NCI-H446 treated with DMSO at 0.1 percent for 48 hours (cell line): ENCODE measurements at places on chromosomes 7 and 10.

- no peak for DNase-seq
Measured at GRCh38 chr10:8584666-8585065, 530.2 kb downstream of the GATA3 start.

DNA sequence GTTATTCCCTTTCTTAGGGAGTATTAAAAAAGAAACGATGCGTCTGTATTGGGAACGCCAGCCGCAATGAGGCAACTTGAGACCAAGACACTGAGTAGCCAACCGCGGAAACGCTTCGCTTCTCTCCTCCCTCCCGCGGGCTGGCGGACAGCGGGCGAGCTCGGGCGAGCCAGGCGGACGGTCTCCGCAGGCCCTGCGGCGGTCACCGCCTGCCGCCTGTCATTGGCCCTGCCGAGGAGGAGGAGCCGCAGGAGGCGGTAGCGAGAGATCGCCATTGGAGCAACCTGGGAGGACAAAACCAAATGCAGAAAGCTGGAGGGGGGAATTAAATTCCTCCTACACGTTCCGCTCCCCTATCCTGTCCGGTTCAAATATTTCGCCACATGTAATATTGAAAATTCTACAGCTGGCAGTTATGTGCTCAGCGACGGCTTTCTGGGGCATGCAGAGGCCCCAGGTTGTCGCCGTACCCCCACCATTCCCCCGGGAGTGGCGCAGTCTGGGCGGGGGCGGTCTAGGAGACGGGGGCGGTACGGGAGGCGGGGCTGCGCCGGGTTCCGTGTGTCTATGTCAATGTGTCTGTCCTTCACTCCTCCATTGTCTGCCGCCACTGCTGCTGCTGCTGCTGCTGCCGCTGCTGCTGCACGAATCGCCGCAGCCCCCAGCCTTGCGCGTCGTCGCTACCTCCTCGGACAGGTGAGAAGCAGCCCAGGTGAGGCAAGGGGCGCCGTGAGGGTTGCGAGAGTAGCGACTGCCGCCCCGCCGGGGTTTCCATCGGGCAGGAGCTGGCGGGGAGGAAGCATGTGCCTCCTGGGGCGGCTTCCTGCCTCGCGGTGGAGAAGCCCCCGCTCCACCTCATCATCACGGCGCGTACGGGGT, at the start of the genes ANKMY2 and BZW2:
ANKMY2 (minus strand) TSS at position 162 of the 879 bp plus-strand sequence. CDS start 181 bp downstream, outside the sequence.
BZW2 (plus strand) TSS at position 589 of the 879 bp plus-strand sequence. CDS start 19,263 bp downstream, outside the sequence.
- peak; percentile 91 for DNase-seq

GRCh38 chr7:28739826-28740225, 218.3 kb downstream of the TRIL start:
- no peak for DNase-seq

- no peak for DNase-seq
Measured at GRCh38 chr10:75532253-75532924, 101.0 kb downstream of the LRMDA start.

GRCh38 chr7:81519886-81520285, 250.0 kb downstream of the HGF start:
- peak; percentile 95 for DNase-seq

GRCh38 chr7:41107938-41108448, 594.9 kb downstream of the INHBA start:
- no peak for DNase-seq

- no peak for DNase-seq
Measured at GRCh38 chr10:101881036-101881774, 37.6 kb upstream of the KCNIP2 start.

- DNase-seq, result no peak
Measured at GRCh38 chr7:28354601-28355402, 57.5 kb upstream of the CREB5 start.

DNA sequence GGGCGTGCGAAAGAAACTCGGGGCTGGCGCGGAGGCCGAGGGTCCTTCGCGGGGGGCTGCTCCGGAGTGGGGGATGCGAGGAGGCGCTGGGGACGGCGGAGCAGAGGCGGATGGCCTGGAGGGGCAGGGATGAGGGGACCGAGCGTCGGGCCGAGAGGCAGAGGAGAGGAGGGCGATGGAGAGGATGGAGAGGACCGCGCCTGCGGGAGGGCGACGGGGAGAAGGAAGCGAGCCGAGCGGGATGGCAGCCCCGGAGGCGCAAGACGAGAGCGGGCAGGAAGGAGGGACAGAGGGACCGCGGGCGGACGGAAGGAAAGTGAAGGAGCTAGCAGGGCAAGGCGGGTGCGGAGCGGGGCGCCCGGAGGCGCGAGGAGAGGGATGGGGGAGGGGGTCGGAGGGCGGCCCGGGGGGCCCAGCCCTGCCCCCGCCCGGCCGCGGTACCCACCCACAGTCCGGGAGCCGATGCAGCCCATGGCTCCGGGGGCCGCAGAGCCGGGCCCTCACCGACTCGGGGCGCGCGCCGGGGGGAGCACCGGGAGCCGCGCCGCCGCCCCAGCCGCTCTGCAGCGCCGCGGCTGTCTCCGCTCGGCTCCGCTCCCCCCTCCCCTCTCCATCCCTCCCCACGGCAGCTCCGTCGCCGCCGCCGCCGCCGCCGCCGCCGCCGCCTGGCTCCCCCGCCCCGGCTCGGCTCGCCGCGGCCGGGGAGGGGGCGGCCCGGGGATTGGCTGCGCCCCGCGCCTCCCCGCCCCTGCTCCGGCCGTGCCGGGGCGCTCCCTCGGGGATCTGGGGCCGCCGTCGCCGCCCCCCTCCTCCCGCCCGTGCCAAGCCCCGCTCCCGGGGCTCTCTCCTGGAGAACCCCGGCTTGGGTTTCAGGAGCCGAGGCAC, at the start of gene FAM131B:
FAM131B (minus strand) TSS at position 583 of the 885 bp plus-strand sequence; CDS start at position 473, 110 bp downstream.
- no peak for DNase-seq

DNA sequence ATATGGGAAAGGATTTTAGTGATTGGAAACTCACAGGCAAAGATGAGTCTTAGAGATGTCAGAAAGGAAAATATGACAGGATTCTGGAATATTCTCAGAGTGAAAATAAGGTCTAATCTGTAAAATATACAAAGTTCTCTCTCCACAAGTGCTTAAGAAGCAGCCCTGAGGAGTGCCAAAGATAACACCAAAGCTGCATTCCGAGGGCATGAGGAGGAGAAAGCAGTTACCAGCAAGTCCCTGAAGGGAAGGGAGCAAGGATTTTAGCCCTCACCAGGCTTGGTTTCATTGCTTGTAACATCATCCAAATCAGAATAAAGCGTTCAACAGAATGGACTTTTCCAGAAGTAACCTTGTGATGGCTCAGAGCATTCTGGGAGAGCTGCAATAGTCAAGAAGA, 31.4 kb upstream of the DLX6 start:
- no peak for DNase-seq

- no peak for DNase-seq
Measured at GRCh38 chr7:118179191-118179590, 4.8 kb upstream of the LSM8 start.

DNA sequence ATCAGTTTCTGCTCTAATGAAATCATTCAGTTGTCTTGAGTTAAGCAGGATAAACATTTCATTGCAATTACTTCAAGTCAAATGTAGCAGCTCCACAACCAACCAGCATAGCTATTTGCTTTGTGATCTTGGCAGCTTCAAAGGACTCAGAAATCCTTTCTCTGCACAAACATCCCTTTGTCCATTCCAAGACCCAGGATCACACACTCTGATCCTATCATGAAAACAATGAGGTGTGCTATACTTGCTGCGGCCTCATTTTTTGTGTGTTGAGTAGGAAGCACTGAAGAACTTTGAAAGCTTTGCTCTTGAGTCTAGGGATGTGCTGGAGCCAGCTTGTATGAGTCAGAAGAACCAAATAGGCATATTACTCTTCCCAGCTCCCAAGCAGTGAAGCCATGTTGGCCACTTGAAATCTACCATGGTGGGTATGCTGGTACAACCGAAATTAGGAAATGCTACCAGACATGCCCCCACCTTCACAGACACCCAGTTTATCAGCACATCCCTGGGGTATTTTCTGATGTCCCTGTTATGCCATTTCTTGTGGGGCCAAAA, 199.4 kb upstream of the PRSS58 start:
- no peak for DNase-seq

- no peak for DNase-seq
Measured at GRCh38 chr7:44058759-44059218, 6.6 kb downstream of the PGAM2 start.

GRCh38 chr10:119371704-119372663, 164.6 kb downstream of the GRK5 start:
- no peak for DNase-seq

GRCh38 chr7:4113271-4113670, 568.8 kb upstream of the FOXK1 start:
- DNase-seq, result no peak

DNA sequence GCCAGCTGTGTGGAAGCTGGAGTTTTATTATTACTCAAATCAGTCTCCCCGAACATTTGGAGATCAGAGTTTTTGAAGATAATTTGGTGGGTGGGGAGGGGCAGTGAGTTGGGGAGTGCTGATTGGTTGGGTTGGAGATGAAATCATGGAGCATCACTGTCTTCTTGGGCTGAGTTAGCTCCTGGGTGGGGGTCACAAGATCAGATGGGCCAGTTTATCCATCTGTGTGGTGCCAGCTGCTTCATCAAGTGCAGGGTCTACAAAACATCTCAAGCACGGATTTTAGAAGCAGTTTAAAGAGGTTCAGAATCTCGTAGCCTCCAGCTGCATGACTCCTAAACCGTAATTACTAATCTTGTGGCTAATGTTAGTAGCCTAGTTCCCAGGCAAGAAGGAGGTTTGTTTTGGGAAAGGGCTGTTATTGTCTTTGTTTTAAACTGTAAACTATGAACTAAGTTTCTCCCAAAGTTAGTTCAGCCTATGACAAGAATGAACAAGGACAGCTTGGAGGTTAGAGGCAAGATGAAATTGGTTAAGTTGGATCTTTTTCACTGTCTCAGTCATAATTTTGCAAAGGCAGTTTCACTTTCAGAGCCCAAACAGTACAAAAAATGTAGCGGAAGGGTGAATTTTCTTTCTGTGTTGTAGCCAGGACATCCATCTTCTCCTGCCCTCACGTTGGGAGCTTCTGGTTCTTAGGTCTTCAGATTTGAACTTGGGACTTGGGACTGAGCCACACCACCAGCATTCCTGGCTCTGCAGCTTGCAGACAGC, 43.1 kb downstream of the KLF6 start:
- no peak for DNase-seq
